ENCODE measurements at places on chromosomes 13 and 19. TPM values are rescaled to one million over a fixed set of nuclear protein-coding genes. Genes with fewer than 3 reads are reported as not detected.
A peak's percentile ranks its signal among the peaks of the same experiment; 100 is the strongest.

GRCh38 chr13:93784191-93784590, 557.6 kb downstream of the GPC6 start:
- no peaks in the 10 kb centered on the region for H3K27me3 ChIP-seq
- H3K4me3 ChIP-seq = no peak overlapping the region
- no peak overlapping the region for H3K27ac ChIP-seq
- no peaks in the 10 kb centered on the region for H3K36me3 ChIP-seq
- DNase-seq = no peak

DNA sequence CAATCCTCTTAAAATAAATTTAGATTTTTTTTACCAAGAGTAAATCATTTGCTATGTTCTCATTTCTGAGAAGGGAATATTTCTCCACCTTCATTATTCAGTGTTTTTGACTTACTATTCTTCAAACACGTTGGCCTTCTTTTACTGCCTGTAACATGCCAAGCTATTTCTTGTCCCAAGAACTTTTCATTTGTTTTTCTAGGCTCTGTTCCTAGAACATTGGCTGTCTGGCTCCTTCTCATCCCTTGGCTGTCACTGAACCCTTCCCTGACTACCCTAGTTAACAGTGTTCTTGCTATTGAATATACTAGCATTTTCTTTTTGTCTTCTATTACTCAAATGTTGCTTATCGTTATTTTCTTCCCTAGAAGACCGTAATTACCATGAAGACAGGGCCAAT, 248.1 kb downstream of the ITGBL1 start:
- no peak overlapping the region for H3K4me3 ChIP-seq
- H3K27ac ChIP-seq = peak overlapping the region; percentile 58
- peak; percentile 50 for DNase-seq
- H3K4me1 ChIP-seq = no peaks in the 10 kb centered on the region

- H3K27ac ChIP-seq = no peak overlapping the region
- DNase-seq = no peak
- H3K4me1 ChIP-seq = no peaks in the 10 kb centered on the region
- H3K4me3 ChIP-seq = no peak overlapping the region
- no peaks in the 10 kb centered on the region for H3K36me3 ChIP-seq
- no peaks in the 10 kb centered on the region for H3K27me3 ChIP-seq
Observed at GRCh38 chr13:112245989-112246388, 130.2 kb upstream of the SPACA7 start.

- no peaks in the 10 kb centered on the region for H3K27me3 ChIP-seq
- no peak for DNase-seq
- H3K27ac ChIP-seq = no peak overlapping the region
- no peak overlapping the region for H3K4me3 ChIP-seq
Observed at GRCh38 chr13:103961784-103962183, 895.6 kb upstream of the SLC10A2 start.

DNA sequence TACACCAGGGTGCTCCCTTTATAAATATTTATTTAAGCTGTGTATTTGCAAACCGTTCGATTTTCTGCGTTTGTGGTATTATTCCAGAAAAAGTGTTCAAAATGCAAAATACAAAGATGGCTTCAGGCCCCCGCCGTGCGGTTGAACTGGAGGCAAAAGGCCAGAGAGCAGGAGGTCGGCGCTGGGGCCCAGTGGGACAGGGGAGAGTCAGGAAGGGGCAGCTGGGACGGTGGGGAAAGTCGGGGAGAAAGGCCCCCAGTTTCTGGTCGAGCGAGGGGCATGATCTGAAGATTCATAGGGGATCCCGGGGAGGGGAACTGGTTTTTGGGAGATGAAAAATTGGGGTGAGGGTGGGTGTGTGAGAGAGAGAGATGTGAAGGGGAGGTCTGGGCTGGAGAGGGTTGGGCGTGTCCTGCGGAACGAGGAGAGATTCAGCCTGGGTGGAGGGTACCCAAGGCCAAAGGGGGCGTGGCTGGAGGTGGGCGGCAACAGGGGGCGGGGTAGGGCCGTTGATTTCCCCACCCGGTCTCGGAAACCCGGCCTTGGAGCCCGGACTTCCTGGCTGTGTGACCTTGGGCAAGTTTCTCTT, 678 bp downstream of the ISOC2 start:
- peaks cover 7% of the 10 kb centered on the region for H3K4me1 ChIP-seq
- H3K4me3 ChIP-seq = peak overlapping the region; percentile 94
- peak overlapping the region; percentile 91 for H3K27ac ChIP-seq
- no peaks in the 10 kb centered on the region for H3K27me3 ChIP-seq
- no peaks in the 10 kb centered on the region for H3K36me3 ChIP-seq
- DNase-seq = peak; percentile 83

DNA sequence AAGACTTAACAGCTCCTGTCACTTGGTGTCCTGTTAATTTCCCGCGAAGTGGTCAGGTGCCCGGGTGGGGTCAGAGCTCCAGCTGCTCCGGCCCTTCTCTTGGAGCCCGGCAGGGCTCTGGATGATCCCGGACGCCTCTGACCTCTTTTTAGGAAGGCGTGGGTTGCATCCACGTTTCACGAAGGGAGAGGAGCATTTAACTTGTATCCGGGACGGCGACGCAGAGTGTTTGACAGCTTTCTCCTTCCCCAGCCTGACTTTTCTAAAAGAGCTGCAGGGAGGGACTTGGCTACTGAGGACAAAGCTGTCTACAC, 656 bp downstream of the ZNF155 start:
- no peak for DNase-seq
- H3K36me3 ChIP-seq = no peaks in the 10 kb centered on the region
- H3K4me3 ChIP-seq = peak overlapping the region; percentile 50

The FFAR2 gene
- 0.22 TPM for total RNA-seq

The KLK3 gene
- not detected for total RNA-seq

The PDX1 gene
- total RNA-seq = not detected

The SULT2B1 gene
- not detected for total RNA-seq

Measured in tibial nerve (tissue), 4 donors.